Testis (tissue), 5 donors: ENCODE measurements at places on chromosomes 7 and 10. TPM values are rescaled to one million over a fixed set of nuclear protein-coding genes. Genes with fewer than 3 reads are reported as not detected.

GJD4 gene
- total RNA-seq: 0.31 TPM

HOXA9 gene
- 0.39 TPM for total RNA-seq

- no peak for DNase-seq
These were observed 183.1 kb downstream of the CHN2 start for GRCh38 chr7:29377718-29378117.

DNA sequence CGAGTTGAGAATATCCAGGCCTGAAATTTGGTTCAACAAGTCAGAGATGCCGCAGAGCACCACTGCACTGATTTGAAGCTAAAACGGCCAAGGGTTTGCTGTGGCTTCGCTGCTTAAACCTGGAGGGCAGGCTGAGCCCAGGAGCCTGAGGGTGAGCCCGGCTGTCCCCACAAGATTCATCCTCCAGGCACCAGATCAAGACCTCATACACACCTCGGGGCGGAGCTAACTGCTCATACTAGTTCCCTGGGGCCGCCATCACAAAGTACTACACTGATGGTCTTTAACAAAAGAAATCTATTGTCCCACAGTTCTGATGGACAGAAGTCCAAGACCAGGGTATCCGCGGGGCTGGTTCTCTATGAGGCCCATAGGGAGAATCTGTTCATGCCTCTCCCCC lies 16.9 kb upstream of the TRIM56 start:
- no peak for DNase-seq

DNA sequence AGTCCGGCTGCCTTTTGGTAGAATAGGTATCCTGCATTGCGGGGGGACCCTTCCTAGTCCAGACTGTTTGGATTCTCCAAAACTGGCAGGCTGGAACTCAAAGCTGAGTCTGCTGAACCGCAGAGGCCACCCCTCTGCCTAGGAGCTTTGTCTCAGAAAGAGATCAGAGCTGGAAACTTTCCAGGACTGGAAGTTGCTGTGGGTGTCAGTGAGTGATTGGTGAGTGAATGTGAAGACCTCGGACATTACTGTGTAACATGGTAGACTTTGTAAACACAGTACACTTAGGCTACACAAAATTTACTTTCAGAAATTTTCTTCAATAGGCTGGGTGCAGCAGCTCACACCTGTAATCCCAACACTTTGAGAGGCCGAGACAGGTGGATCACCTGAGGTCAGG lies 103.8 kb downstream of the DNAJC1 start:
- DNase-seq: no peak

DNA sequence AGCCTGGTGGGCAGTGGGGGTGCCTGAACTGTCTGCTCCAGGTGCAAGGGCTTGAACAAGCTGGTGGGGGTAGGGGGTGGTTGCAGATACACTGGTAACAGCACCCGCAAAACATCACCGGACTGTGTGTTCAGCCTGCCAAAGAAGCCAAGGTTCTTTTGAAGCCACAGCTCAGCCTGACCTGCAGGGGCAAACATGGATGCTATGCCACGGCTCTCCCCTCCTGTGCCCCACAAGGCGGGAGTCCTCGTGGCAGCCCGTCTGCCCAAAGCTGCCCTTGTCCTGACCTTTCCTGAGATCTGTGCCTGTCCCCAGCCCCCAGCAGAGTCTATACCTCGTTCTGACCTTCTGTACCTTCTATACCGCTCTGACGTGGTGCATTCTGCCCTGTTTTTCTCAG lies 285.7 kb downstream of the GLRX3 start:
- no peak for DNase-seq

GRCh38 chr7:34749446-34749845 lies 91.4 kb downstream of the NPSR1 start:
- no peak for DNase-seq

DNA sequence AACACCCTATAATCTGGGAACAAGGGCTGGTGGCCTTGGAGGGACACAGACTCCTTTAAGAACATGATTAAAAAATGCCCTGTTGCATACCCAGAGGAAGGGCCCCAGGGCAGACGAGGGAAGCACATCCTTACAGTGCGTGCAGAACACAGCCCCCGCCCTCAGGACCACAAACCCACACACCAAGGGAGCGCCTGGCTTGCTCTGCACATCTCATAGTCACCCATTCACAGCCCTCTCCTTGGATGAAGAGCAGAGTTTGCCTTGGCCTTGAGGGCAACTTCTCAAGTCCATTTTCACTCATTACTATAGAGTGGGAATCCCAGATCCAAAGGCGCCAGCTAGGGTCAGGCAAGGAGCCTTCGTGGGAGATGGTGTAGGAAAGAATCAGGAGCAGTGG lies 6.3 kb upstream of the VSIR start:
- DNase-seq: no peak

DNA sequence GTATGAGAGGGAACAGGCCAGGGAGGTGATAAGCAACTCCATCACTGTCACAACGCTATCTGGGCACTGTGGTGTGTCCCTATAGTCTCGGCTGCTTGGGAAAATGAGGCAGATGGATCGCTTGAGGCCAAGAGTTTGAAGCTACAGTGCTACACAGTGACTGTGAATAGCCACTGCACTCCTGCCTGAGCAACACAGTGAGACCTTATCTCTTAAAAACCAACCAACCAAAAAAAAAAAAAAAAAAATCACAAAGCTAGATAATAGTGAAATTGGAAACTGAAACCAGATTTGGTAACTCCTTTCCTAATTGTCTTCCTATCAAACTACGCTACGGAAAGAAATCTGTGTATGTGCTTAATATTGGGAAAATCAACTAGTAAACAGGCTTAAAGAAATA lies 14.1 kb downstream of the MICU1 start:
- peak; percentile 38 for DNase-seq

DNA sequence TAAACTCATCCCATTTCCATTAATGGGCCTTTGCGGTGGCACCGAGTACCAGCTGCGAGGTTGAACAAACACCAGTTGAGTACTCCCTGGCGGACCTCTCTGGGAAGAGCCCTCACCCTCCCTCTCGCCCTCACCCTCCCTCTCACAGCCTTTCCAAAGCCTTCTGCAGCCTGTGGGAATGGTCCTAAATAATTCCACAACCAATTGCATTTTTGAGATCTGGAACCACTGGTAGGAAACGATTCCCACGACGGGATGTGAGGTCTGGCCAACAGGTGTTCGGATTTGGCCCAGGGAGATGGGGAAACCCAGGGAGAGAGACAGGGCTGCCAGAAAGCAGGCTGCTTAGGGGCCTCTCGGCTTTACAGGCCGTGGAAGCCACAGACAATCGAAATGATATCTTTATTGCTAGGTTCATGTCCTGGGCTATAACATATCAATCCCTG lies 5.3 kb downstream of the PTF1A start:
- no peak for DNase-seq

TMEM140 gene
- total RNA-seq: 5.1 TPM

- peak; percentile 50 for DNase-seq
These were observed at the start of gene PLXDC2 for GRCh38 chr10:19816411-19817230. Gene PLXDC2, plus strand, starts transcription at chr10:19816432.

DNAH11 gene
- 19.3 TPM for total RNA-seq

GRCh38 chr10:35394934-35395333 lies 58.6 kb downstream of the CCNY start:
- no peak for DNase-seq

PON1 gene
- total RNA-seq: 1.2 TPM

TEX36 gene
- 14.9 TPM for total RNA-seq

DNA sequence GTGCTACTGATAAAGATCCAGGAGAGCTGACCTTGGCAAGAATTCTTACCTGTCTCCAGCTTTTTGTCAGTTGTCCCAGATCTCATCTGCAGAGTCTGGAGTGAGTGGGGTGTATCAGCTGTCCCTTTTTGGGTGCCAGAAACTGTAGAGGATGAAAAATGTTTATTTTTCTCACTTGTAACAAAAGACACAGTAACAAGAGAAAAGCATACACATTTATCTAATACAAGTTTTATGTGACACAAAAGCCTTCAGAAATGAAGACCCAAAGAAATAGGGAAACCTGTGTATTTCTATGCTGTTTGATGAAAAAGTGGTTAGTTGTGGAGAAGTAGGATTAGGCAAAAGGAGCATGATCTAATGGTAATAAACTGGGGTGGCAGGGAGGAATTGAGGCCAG lies 58.5 kb upstream of the NPVF start:
- DNase-seq: no peak

GRCh38 chr7:30852308-30852684 lies 59.4 kb upstream of the AQP1 start:
- DNase-seq: no peak

SRRM3 gene
- 8.4 TPM for total RNA-seq

MLXIPL gene
- total RNA-seq: 215 TPM
